Esophagus squamous epithelium (tissue), 5 donors: ENCODE measurements at places on chromosomes 3 and 15. TPM values are rescaled to one million over a fixed set of nuclear protein-coding genes. Genes with fewer than 3 reads are reported as not detected.

DNA sequence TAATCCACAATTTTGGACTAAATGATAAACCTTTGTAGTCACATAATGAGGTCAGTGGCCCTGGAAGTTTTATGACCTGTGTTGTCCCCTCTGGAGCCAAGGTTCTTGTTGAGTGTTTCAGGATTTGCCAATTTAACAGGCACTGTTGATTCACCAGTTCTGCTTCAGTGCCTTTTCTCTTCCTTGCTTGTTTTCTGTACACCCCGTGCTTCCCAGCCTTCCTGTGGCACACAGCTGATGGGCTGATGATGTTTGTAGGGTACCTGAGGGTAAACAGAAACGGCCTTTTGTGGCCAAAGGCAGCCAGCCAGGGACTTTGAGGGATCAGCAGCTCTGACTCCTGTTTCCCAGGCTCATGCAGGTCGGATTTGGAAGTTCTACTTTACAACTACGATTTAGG is 13.3 kb downstream of the GYG1 start:
- no peak for DNase-seq

DNA sequence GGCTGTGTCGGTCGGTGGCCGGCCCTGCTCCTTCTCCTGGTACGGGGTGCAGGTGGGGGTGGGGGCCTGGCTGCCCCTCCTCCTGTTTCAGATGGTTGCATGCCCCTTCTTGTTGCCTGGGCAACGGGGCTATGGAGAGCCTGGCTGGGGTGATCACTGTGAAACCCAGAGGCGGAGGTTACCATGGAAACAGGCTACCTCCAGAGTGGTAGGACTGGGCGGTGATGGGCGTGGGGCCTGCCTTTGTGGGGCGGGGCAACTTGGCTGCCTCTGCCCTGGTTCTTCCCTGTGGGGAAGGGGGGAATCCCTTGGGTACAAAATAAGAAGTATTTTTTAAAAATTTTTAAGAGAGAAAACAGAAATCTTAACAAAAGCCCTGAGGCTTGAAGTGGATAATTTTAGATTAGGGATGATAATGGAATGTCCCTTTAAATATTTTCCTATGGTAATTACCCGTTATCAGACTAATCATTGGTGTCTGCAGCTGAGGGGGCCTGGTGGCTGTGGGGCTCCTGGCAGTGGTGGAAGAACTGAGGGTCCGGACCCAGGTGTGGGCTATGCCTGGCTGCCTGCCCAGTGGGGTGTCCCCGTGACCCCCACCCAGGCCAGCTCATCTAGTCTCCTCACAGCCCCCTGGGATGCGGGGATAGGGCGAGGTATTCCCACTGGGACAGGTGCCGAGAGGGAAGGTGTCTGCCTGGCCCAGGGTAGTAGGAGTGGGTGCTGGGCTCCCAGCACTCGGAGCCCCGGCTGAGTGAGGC is 32.5 kb downstream of the PLXNA1 start:
- no peak for DNase-seq

DNA sequence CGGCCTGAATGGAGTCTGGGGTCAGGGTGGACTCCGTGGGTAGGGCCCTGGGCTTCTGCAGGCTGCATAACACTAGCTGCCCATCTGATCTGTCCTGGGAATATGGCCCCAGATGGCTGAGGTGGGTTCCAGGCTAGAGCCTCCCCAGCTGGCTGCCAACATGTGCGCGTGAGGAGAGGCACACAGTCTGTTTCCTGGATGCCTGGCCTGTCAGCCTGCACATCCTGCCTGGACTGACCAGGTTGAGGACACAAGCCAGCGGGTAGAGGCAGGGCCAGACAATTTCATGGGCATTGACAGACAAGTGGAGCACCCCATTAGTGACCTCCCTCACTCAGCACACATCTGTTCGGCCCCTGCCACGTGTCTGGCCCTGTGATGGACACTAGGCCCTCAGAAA is 29.8 kb upstream of the RPL29 start:
- DNase-seq: no peak

DNA sequence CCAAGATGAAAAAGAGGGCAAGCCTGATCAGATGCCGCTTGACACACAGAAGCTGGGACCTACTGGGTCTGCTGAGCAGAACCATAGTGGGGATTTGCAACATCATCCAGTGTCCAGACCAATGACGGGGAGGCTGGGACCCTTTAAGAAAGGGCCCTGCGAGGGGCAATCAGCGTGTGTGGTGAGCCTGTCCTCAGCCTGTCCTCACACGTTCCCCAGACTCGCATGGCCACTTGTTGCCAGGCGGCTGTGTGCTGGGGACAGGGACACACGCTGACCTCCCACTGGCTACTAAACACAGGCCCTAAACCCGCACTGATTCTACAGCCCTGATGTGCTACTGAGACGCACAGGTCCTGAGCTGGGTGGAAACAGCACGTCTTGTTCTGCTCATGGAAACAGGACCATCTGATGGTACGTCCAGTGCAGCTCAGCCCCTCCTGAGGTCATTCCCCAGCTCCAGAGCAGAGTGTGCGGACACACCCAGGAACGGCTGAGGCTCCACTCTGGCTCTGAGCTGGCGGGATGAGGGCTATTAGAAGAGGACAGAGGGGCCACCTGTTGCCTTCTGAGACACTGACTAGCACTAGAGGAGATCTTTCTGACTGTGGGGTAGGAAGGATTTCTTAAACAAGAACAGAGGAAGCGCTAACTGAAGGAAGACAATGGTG is 24.4 kb downstream of the PCSK6 start:
- DNase-seq: no peak

The HTR3E gene
- not detected for total RNA-seq

The GOLGA6B gene
- total RNA-seq: not detected

DNA sequence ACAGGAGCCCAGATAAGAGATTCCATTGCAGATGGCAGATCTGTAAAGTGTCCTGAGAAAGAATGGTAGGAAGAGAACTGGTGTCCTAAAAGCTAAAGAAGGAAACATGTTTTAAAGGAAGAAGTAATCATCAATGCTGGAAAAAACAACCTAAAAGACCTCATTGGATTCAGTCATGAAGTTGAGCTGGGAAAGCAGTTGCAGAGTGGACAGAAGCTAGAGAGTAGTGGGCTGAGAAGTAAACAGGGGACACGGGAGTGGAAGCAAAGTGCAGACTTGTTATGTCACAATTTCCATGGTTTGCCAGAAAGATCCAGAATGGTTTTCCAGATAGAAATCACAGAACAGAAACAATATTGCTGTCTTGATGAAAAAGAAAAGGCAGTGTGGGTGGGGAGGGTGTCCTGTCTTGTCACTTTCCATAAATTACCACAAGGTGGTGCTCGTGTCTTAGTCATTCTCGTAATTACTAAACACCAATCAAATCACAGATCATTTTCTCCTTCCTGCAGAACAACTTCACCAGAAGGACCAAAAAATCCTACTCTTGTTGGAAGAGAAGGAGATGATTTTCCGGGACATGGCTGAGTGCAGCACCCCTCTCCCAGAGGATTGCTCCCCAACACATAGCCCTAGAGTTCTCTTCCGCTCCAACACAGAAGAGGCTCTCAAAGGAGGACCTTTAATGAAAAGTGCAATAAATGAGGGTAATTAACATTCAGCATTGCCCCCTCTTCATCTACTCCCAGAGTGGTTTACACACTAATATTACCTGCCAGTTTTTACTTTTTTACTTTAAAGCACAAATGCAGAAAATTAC is 64.5 kb downstream of the KLHL25 start:
- no peak for DNase-seq

- DNase-seq: no peak
Observed at GRCh38 chr3:141303481-141304223, 64.7 kb upstream of the ZBTB38 start.

The TRPC1 gene
- total RNA-seq: 0.91 TPM

The CSPG4 gene
- total RNA-seq: 2.9 TPM

The GABRR3 gene
- not detected for total RNA-seq

- no peak for DNase-seq
Observed at GRCh38 chr3:73509066-73509465, 115.7 kb downstream of the PDZRN3 start.

DNA sequence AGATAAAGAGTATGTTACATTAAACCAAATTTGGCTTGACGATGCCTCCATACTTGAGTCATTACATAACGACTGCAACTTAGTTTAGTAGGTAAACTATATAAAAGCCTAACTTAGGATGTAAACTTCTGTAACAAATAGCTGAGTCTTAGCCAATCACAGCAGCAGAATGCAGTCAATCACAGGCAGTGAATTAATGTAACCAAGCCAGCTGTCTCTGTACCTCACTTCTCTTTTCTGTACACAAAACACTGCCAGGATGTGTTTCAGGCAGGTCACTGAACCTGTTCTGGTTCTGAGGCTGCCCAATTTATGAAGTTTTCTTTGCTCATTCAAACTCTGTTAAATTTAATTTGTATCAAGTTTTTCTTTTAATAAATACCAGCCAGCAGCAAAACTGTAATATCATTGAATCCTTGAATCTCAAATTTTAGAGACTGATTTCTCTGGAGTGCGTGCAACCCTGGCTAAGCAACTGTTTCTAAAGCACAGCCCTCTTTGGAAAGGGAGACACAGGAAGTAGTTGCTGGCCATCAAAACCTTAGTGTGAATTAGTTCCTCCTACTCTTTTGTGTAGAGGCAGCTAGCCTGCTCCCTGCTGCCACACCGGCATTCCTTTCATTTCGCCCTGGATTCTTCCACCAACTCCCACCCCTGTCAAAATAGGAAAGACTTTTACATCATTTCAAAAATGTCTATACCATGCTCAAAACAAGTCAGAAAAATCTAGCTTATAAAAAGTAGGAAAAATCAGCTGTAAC is 15.2 kb downstream of the RFTN1 start:
- no peak for DNase-seq

GRCh38 chr3:4950351-4950784 is 28.9 kb upstream of the BHLHE40 start:
- DNase-seq: no peak

- no peak for DNase-seq
Observed at GRCh38 chr3:9942934-9943690, 9.1 kb downstream of the PRRT3 start.

- DNase-seq: no peak
Observed at GRCh38 chr3:71905426-71905825, 120.5 kb upstream of the PROK2 start.

- no peak for DNase-seq
Observed at GRCh38 chr15:73948982-73949381, 22.7 kb downstream of the LOXL1 start.

DNA sequence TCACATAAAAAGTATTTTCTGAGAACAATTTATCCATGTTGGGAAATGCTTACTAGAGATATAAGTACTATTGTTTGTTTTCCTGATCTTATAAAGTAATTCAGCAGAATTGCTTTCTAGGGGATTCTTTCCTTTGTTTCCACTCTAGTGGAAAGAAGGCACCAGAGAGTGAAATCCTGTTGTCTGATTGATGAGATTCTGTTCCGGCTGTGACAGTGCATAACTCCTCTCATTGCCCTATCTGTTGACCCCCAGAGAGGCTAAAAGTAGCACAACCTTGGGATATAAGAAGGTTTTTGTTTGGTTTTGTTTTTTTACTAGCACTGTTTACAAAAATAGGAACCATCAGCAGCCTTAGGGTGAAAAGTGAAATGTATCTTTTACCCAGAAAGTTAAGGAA is 114.1 kb downstream of the ALCAM start:
- DNase-seq: no peak

DNA sequence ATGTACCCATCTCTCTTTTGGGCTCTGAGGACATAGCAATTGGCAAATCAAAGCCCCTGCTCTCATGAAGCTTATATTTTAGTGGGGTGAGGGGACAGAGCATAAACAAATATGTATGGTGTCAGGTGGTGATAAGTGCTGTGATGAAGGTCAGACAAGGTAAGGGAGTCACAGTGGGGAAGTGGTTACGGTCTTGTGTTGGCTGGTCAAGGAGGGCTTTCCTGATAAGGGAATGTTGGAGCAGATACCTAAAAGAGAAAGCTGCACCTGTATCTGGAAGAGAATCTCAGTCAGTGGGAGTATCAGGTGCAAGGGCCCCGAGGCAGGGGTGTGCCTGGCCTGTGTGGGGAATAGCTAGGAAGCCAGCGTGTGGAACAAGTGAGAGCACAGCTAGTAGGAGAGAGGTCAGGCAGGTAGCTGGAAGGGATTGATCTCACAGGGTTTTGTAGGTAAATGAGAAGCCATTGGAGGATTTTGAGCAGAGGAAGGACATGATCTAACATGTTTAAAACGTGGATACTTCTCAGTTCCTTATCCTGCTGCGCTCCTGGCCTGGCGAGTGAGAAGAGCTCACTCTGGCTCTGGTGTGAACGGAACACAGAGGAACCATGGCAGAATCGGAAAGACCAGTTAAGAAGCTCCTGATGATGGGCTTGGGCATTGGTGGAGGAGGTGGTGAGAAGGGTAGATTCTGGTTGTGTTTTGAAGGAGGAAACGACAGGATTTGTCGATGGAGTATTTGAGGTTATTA is 35.5 kb downstream of the MRAS start:
- DNase-seq: no peak

DNA sequence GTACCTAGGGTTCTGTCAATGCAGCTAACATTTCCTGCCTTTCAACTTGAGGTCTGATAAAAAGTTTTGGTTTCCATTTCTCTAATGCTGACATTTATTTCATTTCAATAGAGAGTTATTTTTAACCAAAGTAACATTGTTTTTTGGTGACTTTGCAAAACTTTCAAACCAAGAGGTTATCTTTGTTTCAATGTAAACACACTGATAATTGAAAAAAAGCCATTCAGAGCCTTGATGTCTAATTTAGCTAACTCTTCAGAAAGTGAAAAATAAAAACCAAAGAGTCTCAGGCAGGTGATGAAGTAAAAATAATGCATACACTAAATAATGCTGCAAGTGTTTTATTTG is 9.6 kb upstream of the TIPARP start:
- no peak for DNase-seq

DNA sequence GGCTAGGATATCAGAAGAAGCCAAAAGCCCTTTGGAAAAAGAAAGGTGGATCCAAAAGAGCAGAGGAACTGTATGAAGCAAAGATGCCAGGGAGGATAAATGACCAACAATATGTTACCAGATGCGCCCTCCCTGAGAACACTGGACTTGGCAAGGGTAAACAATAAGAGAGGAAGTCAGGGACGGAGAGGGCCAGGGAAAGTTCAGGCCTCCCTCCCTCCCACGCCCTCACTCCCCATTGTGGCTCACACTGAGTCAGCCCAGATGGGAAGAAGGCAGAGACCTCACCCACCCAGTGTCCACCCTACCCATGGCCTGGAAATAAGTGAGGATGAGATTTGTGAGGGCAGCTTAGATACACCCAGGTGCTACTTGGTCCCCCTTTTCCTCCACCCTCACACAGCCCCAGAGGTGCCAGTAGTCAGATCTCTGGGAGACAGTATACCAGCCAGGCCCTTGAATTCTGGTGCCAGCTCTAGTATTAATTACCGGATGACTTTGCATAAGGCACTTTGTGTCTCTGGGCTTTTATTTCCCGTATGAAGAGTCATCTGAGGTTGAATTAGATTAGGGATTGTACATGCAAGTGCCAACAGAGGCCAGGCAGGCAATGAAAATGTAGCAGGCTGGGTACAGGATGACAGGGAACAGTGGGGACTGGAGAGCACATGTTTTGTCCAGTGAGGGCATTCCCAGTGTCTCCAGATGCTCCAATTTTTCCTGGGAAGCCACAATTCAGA is 35.1 kb upstream of the FRMD4B start:
- no peak for DNase-seq

GRCh38 chr3:178310949-178311348 is 225.3 kb upstream of the KCNMB2 start:
- DNase-seq: no peak
